Inflammatory macrophage treated with lipopolysaccharide for 1 hour (primary cell): ENCODE measurements at places on chromosomes 13 and 19.

- DNase-seq, result no peak
Observed at GRCh38 chr13:96104516-96104915, 14.6 kb downstream of the HS6ST3 start.

DNA sequence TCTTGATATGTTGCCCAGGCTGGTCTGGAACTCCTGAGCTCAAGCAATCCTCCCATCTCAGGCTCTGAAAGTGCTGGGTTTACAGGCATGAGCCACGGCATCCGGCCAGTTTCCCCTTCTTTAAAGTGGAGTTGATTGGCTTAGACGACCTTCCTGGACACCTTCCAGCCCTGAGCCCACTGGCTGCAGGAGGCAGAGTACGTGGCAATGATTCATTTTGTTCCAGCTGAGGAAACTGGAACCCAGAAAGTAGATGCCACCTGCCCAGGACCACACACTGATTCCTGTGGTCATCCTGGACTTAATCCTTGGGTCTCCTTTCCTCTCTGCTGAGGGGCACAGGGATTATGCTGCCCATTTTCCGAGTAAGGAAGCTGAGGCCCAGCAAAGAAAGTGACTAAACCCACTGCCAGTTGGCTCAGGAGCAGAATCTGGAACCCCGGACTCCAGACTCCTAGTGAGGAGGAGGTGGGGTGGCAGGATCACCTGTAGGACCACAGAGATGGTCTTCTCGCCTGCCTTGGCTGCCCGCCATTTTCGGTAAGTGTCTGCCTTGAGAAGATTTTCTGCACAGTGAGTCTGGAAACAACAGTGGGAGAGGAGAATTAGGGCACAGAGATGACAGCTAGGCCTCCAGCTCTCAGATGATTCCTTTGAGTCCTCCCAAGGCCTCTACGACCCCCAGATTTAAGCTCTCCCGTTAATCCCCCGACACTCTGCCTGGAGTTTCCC, 737 bp downstream of the XRCC1 start:
- no peak for DNase-seq

GRCh38 chr13:67117010-67117550, 113.1 kb downstream of the PCDH9 start:
- DNase-seq, result no peak

DNA sequence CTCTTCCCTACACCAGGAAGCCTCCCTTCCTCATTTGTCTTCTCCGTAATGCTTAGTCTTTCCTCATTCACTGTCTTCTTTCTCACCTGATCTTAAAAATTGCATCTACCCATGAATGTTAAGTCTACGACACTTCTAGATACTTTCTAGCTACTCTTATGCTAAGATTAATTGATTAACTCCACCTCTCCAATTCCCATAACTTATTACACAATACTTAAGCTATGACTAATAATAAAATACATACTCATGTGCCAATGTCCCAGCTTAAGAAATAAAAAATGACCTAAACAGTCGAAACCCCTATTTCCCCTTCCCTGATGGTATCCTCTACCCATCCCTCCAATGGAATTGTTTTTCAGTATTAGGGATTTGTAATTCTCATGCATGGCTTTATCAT, 22.8 kb upstream of the ZNF527 start:
- DNase-seq, result no peak

DNA sequence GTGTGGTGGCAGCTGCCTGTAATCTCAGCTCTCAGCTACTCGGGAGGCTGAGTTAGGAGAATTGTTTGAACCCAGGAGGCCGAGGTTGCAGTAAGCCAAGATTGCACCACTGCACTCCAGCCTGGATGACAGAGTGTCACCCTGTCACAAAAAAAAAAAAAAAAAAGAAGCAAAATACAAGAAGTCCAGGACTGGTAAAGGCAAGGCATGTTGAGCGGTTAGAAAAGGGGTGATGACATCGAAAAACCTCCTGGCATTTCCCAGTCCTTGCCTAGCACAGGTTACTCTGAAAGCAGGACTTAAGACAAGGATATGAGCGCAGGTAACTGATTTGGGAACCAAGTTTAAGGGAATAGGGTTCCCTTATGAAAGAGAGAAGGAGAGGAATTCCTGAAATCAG, 2.5 kb upstream of the LILRB4 start:
- DNase-seq, result peak; percentile 79

- peak; percentile 51 for DNase-seq
Observed at GRCh38 chr19:1512671-1513498, at the start of gene ADAMTSL5. TSS of gene ADAMTSL5 (minus strand) at chr19:1513019. CDS start at chr19:1510943, 2,076 bp downstream.

DNA sequence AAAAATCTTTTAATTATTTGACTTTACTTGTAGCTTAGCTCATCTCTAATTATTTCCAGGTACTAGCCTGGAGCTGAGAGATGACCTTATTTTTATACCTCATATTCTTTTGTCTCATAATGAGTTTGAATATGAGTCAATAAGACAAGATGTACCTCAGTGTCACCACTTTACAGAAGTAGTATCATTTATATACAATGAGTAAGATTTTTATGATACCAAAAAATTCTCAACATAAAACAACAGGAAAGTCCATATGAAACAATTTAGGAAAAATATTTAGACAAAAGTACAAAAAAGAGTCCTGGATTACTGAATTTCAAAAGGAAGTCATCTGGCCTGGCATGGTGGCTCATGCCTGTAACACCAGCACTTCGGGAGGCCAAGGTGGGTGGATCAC, 21.4 kb upstream of the USP12 start:
- peak; percentile 52 for DNase-seq

DNA sequence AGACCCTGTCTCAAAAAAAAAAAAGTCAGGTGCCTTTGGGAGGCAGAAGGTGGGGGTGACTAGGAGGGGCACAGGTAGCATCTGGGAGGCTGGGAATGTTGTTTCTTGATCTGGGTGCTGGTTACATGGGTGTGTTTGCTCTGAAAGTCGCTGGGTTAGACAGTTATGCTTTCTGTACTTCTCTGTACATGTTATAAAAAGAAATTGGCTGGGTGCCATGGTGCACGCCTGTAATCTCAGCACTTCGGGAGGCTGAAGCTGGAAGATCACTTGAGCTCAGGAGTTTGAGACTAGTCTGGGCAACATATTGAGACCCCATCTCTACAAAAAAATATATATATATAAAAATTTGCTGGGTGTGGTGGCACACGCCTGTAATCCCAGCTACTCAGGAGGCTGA, 15.1 kb downstream of the NOSIP start:
- DNase-seq, result no peak

DNA sequence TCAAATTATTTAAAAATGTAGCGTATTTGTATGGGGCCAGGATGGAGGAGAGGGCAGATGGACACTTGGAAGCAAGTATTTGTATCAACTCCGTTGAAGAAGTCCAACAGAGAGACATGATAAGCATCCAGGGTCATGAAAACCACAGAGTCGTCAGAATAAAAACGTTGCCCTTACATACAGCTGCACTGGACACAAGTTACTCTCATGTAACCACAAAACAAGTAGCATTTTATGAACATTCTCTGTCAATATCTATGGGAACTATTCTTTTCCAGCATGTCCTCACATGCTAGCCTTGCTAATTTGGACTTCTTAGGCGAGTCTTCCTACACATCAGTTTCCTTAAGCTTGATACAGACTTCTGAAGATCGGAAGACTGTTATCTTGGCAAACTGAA, 35.0 kb downstream of the EFNB2 start:
- no peak for DNase-seq

GRCh38 chr13:62290542-62290941, 874.9 kb upstream of the PCDH20 start:
- no peak for DNase-seq

DNA sequence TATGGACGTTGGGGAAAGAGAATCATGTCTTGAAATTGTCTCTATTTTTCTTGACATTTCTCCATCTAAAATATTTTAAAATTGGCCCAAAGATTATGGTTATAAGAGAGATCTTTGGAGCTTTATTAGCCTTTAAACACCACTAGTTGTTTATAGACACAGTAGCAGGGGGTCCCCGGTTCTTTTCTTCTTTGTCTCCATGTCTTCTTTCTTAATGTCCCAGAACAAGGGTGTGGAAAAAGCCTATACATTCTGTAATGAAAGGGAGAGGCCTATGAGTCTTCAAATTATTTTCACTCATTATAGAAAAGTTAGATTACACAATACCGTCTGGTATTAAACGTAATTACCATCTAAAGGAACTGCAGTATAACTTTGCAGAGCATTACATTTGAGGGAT, 300.0 kb downstream of the NALCN start:
- DNase-seq, result no peak

- DNase-seq, result no peak
Observed at GRCh38 chr13:29737061-29737460, 113.4 kb downstream of the UBL3 start.

DNA sequence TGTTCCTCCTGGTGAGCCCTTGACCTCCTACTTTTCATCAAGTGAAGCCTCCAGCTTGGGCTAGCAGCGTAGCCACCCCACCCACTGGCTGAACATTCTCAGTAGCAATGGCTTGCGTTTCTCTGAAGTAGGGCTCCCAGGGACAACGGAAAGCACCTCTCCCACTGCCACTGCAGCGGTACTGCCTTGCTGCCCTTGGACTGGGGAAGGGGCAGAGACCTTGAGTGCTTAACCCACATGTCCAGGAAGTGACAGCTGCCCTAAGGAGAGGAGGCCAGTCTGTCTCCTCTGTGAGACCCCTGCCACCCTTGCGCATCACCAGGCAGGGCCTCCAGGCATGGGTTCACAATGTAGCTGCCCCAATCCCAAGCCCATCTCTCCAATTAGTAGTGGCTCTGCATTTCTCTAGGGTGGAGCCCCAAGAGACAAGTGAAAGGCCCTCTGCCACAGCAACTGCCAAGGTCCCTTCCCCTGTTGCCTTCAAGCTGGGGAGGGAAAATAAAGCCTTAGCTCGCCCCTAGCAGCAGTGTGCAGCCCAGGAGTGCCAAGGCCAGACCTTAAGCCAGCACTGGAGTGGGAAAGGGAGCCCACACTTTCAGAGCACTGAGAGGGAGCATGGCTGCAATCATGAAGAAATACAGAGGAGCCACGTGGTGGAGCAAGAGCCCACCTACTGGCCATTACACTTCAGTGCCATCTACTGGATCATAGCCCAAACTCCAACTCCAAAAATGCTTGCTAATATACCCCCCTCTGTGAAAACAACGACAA, 175.9 kb upstream of the TRPC4 start:
- no peak for DNase-seq

GRCh38 chr19:51542699-51543098, 11.2 kb upstream of the SIGLEC6 start:
- DNase-seq, result no peak
